Naive thymus-derived CD4-positive, alpha-beta T cell (primary cell): ENCODE measurements at places on chromosomes 2 and 18.

- peak; percentile 55 for DNase-seq
Measured at GRCh38 chr2:12110074-12110473, 363.6 kb downstream of the LPIN1 start.

GRCh38 chr2:28643327-28643726, 108.3 kb upstream of the PPP1CB start:
- no peak for DNase-seq

DNA sequence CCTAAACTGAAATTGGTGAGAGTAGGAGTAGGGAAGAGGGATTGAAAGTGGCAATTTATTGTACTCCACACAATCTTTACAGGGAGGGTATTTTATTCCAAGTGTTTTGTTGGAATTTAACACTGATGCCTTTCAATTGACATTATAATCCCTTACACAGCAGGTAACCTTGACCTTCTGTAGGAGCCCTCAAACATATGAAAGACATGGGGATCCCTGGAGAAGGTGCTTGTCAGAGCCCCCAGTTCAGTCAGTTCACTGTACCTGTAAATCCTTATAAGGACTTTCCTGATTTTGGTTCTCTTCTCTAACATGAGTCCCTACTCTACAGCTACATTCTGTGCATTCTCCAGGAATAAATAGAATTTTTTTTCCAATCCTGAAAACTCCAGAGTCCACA, 384.9 kb upstream of the NRP2 start:
- no peak for DNase-seq

DNA sequence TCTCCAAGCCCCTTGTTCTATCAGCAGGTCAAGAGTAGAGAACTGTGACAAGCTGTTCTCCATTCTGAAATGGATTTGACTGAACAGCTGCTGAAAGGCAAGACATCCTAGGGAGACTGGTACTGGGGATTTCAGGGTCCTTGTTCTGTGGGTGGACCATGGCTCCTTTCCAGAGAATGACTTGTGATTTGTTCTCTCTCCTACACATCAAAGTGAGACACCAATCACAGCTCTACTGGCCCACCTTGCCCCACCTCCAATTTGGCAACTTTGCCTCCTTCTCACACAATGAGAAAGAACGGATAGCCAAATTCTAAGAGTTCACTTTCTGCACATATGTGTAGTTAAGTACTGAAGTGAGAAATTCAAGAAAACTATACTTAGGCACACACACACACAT, 67.4 kb downstream of the BCL11A start:
- DNase-seq, result no peak

DNA sequence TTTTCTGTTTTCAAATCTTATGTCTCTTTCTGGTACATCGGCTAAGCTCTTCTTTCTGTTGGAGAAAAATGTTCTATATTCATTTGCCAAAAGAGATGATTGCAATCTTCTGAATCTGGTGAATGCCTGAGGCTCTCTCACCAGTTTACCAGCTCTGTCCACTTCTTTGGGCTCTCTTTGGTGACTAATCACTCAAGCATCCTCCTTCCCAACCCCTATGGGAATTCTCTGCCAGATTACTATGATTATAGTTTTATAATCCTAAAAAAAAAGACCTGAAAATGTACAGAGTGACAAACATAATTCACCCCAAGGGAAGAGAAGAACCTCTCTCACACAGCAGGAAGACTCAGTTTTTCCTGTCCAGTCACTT, 187.3 kb downstream of the CAMKMT start:
- no peak for DNase-seq

- no peak for DNase-seq
Measured at GRCh38 chr2:191165176-191165643, 14.4 kb upstream of the STAT4 start.

DNA sequence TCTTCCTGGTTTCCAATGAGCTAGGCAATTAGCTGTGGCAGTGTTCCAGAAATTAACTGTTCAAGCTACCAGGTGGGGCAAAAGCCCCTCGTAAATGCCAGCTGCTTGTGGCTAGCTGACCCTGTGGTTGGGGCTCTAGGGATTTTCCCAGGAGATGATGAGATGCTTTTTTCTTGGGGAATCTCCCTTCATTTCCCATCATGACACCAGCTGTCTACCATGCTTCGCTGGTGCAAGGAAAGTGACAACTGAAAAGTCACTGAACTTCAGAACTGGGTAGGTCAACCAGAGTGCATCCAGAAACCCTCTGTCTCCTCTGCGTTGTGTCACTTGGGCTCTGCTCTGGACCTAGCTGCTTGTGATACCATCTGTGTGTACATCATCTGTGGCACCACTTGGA, 386.5 kb upstream of the DCC start:
- no peak for DNase-seq

GRCh38 chr2:46481198-46482193, 2.1 kb downstream of the TMEM247 start:
- DNase-seq, result no peak

- DNase-seq, result no peak
Measured at GRCh38 chr18:74204526-74205152, 56.3 kb downstream of the TIMM21 start.

DNA sequence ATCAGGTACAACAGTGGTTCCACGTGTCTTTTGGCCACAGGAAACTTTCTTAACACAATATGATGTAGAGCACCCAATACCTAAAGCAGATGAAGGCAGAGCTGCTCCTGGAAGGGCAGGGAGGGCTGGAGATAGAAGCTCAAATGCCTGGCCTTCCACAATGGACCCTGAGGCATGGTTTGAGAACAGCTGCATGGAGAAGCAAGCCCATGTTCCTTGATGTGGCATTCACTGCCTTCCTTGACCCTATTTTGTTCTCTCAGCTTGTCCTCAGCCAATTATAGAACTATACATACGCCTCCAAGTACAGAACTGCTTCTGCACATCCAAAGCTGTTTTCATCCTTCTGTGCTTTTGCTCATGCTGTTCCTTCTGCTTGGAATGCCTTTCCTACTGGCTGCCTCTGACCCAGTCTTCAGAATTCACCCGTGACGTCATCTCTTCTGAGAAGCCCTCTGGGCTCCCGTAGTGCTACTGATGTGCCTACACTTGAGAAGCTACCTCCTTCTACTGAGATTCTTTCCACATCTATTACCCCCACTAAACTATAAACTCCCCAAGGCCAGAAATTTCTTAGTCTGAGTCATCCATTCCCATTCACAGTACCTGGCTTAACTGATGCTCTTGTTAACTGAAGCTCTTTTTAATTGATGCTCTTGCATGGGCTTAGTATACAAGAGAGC, 69.9 kb downstream of the CHRNA1 start:
- no peak for DNase-seq

- no peak for DNase-seq
Measured at GRCh38 chr2:128638341-128639119, 319.9 kb upstream of the HS6ST1 start.

DNA sequence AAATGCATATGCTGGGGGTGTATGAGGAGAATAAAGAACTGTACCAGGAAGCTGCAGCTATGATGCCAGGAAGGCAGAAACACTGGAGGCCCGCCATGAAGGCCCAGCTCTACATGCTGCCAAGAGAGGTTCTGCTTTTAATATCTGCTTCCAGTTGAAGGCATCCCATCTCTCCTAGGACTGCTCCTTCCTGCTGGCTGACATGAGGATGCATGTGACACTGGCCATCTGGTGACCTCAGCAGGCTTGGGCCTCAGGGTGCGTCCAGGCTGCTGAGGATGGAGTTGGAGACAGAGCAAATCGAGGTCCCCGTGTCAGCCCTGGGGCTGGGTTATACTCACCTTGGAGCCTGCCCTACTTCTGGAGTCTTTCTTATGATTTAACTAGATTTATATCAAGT, 49.0 kb downstream of the PSMG2 start:
- no peak for DNase-seq

DNA sequence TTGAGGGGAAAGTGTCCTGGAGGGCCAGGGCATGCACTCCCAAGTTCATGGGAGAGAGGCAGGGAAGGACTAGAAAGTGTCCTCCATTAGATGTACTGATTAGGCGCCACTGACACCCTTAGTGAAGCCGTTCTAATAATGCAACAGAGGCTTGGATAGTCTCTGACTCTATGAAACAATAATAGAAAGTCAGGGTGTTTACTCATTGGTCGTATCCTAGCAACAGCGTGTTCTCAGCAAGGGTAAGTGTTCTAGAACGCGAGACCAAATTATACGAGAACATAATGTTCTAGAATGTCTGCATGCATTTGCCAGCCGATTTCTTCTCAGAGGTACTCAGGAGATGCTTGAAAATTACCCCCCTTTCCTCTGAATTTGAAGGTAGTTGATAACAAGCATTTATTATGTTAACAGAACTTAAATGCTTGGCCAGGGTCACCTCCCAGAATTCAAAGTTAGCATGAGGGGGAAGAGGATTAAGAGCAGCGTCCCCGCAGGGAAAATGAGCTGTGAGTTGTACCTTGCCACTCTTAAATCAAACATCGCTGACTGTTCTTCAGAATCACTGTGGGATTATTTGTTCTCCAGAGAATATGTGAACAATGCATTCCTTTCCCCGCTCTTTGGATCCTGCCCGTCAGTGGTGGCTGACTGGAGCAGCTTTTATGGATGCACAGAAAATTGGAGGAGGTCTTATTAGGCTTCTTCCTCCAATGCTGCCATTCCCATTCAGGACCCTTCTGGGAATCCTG, 33.7 kb upstream of the PDIA6 start:
- DNase-seq, result no peak

DNA sequence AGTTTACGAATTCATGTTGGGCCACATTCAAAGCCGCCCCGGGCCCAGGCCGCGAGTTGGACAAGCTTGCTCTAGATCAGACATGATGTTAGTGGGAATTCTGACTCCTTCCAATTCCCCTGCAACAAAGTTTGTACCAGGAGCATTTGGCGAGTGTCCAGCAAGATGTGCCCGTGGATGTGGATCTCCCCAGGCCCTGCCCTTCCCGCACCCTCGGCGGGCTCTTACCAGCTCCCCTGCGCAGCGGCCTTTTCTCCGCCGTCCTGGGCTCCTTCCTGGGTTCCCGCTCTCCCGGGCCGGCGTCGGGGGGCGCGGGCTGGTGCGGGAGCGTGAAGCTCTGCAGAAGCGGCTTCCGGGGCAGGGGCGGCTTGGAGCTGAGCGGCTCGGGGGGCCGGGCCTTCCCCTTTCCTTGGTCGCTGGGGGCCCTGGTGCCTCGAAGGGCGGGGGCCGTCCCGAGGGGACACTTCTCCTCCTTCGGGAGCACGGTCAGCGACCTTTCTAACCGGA, 90.8 kb upstream of the MGAT4A start:
- DNase-seq, result no peak

- DNase-seq, result no peak
Measured at GRCh38 chr2:158723921-158724802, 71.0 kb upstream of the DAPL1 start.

DNA sequence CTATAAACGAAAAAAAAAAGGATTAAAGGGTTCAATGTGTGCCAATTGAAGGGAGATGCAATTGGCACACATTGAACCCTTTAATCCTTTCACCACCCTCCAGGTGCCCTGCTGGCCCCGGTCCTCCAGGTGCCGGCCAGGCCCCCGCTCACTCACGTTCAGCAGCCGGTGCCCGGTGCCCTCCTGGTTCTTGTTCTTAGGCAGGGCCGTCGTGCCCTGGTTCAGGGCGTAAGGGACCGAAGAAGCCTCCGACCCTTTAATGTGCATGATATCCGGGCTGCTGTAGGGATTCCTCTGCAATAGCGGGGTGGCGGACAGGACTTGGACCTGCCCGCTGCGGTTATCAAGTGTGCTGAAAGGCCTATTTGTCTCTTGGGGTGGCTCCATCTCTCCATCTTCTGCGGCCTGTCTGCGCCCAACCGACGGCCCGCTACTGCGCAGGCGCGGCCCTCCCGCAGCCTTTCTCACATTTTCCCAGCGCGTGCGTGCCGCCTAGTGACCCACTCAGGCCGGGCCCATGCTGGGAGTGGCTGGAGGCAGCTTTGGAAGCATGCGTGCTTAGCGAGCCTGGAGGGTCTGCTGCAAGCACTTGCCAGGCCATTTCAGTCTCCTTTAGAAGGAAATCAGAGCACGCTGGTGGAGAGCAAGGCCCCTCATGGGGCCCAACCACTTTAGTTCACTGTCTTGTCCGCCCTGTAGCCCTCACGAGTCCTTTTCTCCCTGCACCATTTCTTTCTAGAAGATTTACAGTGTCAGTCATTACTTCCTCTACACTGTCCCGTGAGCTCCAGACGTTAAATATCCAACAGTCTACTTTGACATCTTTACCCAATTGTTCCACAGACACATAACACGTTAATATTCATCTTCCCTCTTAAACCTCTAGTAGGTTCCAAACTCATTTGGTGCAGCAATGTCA, 24.3 kb downstream of the TMEM237 start:
- no peak for DNase-seq

- no peak for DNase-seq
Measured at GRCh38 chr2:64859312-64860212, 129.6 kb upstream of the SLC1A4 start.

- DNase-seq, result no peak
Measured at GRCh38 chr2:39851251-39851650, 72.2 kb upstream of the THUMPD2 start.

GRCh38 chr2:196112418-196113034, 43.9 kb upstream of the DNAH7 start:
- no peak for DNase-seq
